NCI-H2227 treated with DMSO at 0.1 percent for 48 hours (cell line): ENCODE measurements at places on chromosomes 7 and 10.

GRCh38 chr7:28685644-28686417 lies 272.3 kb downstream of the TRIL start:
- DNase-seq, result peak; percentile 53

DNA sequence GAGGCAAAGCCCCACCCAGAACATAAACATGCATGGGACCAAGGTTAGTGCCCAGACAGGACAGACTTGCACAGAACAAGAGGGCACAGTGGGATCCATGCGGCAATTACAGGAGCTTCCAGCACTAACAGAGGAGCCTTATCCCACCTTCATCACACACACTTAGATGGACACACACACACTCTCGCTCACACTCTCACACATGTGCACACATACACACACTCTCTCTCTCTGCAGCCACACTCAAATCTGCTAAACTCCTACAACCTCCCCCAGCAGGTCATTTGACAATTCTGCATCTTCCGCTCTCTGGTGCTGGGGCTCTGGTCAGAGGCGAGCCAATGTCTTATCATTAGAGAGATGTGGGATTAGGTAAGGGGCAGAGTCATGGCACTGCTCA lies 120.5 kb downstream of the UBE2H start:
- DNase-seq, result no peak

GRCh38 chr7:90178166-90178565 lies 23.9 kb downstream of the STEAP1 start:
- DNase-seq, result no peak

DNA sequence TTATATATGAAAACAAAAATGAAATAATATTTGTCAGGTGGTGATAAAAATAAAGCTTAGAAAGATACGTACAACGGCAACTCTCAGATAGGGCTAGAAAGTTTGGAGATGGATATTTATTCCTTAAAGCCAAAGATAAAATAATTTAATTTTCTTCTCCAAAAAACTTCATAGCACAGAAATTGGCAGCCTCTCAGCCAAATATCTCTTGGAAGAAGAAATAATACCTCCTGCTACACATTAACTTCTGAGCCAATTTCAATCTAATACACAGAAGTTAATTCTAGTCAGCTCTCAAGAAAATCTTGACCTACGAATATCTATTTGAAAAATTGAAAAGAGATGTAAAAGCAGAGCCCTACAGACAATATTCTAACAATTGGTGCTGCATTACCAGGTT lies 122.4 kb downstream of the TES start:
- DNase-seq, result no peak

GRCh38 chr7:3076163-3076562 lies 32.5 kb upstream of the CARD11 start:
- DNase-seq, result no peak

DNA sequence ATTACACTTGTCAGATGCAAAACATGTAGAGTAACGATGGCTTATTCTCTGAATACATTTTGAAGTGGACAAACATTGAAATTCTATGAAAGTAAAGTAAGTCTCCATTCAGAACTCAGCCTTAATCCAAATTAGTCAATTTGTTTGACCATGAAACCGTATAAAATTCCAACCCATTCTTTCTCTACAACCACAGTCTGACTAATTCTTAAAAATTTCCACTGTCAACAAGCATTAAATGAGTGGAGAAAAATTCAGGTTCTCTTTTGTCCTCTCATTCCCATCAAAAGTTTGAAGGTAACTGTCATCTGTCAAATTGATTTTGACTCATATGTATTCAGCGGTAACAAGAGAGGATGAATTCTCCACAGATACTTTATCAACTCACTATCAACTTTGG lies 1031.5 kb downstream of the SORCS1 start:
- DNase-seq, result no peak

- no peak for DNase-seq
Observed at GRCh38 chr7:94700926-94701554, 45.1 kb upstream of the SGCE start.

GRCh38 chr10:100970076-100970913 lies 991 bp downstream of the SEMA4G start:
- no peak for DNase-seq

DNA sequence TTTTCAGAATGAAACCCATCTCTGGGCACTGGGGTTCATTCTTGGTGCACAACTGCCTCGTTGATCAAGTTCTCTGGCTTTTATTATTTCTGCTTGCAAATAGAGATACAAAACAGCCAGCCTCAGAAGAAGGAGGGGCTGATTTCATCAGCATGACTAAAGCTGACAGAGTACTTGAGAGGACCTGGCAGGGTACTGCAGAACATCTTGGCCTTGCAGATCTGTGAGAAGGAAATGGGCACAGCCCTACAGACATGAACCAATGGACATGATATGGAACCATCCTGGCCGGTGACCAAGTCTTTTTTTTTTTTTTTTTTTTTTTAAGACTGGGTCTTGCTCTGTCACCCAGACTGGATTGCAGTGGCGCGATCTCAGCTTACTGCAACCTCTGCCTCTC lies 240.6 kb downstream of the VTI1A start:
- DNase-seq, result no peak

DNA sequence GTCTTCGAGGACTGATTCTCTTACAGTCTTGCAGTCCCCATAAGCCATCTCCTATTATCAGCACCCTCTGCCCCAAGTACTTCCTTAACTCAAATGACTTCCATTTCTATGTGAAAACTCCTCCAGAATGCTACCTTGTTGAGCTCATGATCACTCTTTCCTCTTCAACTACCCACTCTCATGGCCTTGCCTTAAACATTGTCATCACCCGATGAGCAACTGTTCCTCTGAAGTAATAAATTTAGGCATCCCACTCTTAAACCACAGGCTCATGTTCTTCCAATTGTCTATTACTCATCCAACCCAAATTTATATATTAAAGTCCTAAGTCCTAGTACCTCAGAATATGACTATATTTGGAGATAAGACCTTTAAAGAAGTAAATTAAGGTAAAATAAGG lies 152.9 kb downstream of the C1GALT1 start:
- no peak for DNase-seq

DNA sequence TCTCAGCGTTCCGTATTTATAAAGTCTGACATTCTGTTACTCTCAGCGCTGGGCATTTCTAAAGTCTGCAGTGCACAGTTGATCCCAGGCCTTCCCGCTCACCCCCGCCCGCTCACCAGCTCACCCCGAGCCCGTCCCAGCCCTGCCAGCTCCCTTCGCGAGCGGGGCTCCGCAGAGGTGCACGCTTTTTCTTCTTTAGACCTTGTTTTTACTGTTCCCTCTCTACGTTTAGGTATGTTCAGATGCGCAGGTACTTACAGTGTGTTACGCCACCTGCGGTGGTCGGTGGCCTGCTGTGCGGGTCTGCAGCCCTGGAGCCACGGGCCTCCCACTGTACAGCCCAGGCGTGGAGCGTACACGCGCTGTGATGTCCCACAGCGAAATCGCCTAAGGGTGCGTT lies 28.8 kb downstream of the NKX6-2 start:
- DNase-seq, result no peak

DNA sequence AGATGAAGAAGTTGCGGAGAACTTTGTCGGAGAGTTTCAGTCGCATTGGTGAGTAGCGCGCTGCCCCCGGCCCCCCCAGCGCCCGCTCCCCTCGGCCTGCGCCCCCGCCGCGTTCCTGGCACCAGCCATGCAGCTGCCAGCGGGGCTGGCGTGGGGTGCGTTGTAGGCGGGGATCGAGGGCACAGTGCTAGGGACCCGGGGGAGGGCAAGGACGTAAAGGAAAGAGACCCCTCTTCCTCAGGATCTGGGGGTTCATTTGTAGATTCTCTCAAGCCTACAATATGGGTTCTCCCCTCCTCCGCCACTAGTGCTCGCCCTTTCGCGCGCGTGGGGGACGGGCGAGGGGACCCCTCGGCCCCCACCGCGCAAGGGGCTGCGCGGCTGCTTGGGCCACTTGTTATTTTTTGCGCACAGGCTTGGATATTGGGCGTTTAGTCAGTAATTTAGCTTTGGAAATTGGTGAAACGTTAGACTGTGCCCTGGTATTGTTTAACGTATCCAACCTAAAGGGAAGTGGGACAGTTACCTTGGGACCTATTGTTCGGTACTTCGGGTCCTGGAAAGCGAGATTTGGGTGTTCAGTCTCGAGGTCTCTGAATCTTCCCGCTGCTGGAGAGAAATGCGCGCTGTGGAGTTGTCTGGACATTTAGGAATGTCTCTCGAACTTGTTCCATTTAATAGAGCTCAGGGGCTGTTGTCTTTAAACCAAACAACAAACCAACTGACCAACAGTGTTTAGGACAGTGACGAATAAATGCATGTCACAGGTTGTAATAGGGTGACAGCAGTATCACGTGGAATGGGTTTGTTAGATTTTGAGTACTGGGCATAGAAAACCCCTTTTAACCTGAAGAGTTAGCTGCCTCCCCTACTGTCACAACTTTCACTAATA lies 796 bp downstream of the CDK14 start:
- no peak for DNase-seq

DNA sequence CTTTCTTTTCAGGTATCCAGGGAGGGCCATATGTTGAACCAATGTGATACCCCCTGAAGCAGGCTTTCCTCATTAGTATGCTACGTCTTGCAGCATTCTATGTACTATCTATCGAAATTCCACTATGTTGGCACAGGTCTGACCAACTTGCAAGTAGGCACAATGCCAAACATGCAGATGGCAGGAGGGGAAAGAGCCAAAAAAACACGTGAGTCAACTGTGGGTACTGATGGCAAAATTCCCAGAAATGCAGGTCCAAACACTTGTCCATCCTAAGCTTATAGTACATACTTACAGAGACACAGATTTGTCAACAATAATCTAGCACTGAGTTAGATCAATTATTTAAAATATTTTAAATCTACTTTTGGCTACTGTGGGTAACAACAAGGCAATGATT lies 394.9 kb downstream of the DGKB start:
- DNase-seq, result no peak

- no peak for DNase-seq
Observed at GRCh38 chr10:33537066-33537465, 202.6 kb upstream of the NRP1 start.

DNA sequence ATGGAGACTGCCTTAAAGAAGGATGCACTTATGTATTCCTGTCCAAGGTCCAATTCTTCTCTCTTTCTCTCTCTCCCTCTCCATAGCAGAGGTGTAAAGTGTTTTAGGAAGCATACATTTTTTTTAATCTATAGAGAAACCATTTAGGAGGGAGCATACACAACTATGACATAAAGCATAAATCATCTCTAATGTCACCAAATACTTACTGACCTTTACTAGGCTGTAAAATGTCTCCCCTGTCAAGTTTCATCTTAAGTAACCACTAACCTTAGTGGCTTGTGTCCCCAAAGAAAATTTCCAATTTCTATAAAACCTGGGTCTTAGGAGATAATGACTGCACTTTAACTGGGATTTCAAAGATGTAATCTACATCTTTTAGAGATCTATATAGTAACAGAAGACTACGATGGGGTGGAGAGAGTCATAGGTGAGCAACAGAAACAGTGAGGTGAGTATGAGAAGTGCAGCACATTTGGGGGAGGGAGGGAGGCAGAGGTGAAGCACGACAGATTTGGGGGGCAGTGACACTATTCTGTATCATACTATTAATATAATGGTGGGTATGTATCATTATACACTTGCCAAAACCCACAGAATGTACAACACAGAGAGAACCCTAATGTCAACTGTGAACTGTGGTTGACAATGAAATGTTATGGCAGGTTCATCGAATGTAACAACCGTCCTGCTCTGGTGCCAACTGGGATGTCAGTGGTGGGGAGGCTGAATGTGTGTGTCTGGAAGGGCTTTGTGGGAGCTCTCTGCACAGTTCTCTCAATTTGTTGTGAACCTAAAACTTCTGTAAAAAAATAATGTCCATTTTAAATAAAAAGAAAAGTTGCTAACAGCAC lies 79.5 kb downstream of the PIP4K2A start:
- DNase-seq, result no peak

GRCh38 chr7:101124376-101125056 lies 2.4 kb upstream of the SERPINE1 start:
- no peak for DNase-seq

GRCh38 chr10:11191190-11191589 lies 173.5 kb downstream of the CELF2 start:
- DNase-seq, result no peak

GRCh38 chr10:73645251-73645650 lies 4.0 kb upstream of the MYOZ1 start:
- DNase-seq, result no peak

DNA sequence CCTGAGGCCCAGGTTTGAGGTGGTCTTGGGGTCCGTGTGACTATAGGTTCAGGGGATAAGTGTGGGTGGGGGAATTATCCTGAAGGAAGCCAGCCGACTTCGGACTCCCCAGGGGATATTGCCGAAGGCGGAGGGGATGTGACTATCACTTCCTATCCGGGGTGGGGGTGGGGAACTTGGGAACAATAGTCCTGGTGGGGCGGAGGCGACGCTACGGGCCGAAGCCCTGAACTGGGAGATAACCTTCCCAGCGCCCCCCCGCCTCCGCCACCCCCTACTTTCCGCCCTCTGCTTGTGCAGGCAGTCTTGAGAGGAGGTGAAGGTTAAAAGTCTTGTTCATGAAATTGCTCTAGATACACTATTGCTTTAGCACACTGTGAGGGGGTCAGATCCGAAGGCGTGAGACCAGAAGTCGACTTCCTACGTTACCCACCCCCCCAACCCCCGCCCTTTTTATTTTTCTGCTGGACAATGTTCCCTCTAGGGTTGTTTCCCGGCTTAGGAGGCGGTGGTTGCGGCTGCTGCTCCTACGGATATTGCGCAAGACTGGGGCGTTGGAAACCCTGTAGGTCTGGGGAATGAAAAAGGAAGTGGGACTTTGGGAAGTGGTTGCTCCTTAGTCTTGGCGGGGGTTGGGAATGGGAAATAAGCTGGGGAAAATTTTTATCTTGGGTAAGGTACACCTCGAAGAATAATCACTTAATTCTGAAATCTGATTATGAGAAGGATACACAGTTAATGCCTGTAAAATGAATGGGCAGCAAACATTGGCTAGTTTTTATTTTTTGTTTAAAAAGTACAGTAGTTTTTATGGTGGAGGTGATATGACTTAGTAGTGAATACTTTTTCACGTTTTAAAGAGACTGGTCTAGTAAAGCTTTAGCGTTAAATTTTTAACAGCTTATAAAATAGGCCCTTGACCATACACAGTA lies 1.5 kb downstream of the PTPN12 start:
- DNase-seq, result peak; percentile 56

GRCh38 chr7:46934198-46934825 lies 647.6 kb downstream of the TNS3 start:
- no peak for DNase-seq
